H9 (cell line): ENCODE measurements at places on chromosomes 2 and 18.
A peak's percentile ranks its signal among the peaks of the same experiment; 100 is the strongest.

GRCh38 chr2:240733803-240734495, 42.3 kb downstream of the AQP12A start:
- no peak for DNase-seq

DNA sequence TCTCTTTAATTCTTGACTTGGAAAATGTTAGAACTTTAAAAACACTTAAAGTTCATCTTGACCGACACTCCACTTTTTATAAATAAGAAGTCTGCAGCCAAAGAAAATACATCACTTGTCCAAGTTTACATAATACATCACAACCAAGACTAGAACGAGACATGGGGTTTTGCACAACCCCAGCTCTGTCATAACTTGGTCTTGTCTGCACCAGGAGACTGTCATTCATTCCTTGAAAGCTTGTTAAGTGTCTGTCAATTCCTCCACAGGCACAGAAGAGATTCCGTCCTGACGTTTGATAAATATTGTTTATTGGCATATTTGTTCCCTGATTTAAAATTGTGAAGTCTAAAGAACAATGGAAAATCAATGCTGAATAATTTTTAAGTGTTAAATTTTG, 139.5 kb upstream of the SETBP1 start:
- DNase-seq: no peak

GRCh38 chr2:238724728-238725127, 123.2 kb upstream of the TWIST2 start:
- no peak for DNase-seq

DNA sequence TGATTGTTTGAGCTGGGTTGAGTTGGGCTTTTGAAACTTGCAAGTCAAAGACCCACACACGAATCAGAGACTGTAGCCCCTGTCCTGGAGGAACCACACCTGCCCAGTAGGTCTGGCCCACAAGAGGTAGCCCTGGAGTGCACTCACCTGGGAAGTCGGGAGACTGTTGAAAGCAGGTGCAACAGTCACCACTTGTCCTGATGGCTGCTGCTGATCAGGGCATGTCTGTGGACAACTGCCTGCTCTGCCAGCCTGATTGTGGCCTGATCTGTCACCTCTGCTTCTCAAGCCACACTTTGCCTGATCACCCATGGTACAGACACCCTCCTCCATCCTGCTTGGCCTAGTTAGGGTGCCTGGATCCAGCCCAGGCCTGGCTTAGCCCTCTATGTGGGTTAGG, 105.0 kb upstream of the HAAO start:
- no peak for DNase-seq

DNA sequence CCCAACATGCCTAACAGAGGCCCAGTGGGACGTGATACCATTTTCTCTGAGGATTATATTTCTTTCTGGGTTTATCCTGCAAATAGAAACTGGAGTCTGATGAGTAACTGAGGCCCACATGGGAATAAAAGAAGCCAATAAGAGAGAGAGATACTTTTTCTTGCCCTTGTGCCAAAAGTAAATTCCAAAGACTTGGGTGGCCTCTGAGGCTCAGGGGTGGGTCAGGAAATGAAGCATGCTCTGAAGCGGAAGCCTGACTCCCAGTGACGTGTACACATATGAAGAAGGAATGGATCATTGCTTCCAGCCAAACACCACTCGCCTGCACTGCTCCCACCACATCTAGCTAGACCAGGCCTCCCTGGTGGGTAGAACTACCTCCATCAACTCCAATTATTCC, 273.6 kb upstream of the NCKAP5 start:
- no peak for DNase-seq

DNA sequence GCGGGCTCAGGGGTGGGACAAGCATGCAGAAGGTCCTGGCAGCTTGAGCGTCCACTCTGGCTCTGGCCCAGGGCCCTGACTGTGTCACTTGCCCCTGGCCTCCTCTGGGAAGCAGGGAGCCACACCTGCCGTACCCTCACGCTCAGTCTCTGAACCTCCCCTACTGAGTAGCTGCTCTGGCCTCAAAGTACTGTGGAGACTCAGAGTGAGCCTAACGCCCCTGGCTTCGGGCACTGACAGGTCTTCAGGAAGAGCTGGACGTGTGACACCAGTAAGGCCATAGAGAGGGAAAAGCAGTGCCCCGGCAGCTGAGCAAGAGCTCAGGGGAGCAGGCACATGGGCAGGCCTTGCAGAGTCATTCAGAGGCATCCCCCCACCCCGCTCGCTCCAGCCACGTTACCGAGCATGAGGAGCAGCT, 73.3 kb downstream of the SFXN5 start:
- peak; percentile 24 for DNase-seq

DNA sequence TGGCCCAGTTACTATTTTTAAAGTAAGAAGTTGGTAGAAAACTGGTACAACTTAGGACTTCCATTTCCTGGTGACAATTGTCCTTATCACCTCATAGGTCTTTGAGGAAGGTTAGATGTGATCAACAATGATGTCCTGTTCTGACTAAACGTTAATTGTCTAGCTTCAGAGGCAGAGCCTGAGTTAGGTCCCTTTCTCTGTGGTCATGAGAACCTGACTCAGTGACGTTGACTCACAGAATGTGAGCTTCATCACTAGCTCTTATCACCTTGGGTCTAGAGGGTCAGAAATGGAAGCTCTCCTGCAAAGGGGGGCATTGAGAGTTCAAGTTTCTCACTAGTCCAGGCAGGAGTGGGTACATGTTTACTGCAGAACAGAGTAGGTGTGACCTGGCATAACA, 60.6 kb upstream of the ATP8B1 start:
- DNase-seq: no peak

DNA sequence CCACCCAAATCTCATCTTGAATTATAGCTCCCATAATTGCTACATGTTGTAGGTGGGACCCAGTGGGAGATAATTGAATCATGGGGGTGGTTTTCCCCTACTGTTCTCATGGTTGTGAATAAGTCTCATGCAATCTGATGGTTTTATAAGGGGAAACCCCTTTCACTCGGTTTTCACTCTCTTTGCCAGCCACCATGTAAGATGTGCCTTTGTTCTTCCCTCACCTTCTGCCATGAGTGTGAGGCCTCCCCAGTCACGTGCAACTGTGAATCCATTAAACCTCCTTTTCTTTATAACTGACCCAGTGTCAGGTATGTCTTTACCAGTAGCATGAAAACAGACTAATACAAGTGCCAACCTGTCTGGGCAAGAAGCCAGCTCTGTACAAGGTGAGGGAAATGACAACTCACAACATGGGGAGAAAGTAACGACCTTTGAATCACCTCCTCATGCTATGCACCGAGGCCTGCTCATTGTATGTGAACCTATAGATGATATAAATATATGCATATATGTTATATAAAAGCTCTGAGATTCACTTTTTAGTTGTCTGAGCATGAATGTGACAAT, 162.2 kb downstream of the ALPK2 start:
- no peak for DNase-seq

DNA sequence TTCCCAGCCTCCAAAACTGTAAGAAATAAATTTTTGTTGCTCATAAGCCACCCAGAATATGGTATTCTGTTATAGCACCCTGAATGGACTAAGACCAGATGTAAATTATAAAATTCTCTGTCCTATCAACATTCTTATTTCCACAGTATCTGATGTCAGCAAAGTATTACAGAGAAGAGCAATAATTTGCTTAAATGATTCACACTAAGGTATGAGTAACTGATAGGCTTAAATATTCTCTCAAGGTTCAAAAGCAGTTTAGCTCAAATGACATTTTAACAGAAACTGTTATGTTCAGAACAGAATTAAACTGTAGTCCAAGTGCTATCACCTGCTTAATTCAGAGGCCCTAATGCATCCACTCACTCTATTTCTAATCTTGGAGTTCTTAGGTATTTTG, 12.8 kb downstream of the SESTD1 start:
- DNase-seq: no peak

- DNase-seq: no peak
Observed at GRCh38 chr2:38474715-38475566, 97.9 kb upstream of the ATL2 start.

DNA sequence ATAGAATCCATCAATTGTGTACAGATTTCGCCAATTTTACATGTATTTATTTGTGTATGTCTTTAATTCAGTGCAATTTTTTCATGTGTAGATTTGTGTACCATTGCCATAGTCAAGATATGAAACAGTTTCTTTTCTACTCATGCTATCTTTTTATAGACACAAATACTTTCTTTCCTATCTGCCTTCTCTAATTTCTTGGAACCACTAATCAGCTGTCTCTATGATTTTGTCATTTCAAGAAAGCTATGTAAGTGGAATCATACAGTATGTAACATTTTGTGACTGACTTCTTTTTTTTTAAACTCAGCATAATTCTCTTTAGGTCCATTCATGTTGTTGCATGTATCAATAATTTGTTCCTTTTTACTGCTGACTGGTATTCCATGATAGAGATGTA, 33.3 kb downstream of the KIAA1328 start:
- DNase-seq: no peak

DNA sequence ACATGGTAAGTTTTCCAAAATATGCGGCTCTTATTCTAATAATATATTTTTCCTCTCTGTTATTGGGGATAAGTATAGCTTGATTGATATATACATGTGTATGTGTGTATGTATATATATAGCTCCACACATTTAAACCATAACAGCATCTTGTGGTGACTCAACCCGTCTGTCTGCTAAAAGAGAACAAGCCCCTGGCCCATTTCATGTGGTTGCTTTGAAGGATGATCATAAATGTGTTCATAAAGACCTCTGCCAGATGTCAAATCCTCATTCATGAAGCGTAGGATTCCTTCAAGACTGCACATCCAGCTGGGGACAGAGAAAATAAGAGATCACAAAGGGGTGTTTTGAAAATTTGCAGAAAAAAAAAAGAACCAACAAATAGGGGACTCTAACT, 79.3 kb downstream of the RHOB start:
- DNase-seq: no peak

DNA sequence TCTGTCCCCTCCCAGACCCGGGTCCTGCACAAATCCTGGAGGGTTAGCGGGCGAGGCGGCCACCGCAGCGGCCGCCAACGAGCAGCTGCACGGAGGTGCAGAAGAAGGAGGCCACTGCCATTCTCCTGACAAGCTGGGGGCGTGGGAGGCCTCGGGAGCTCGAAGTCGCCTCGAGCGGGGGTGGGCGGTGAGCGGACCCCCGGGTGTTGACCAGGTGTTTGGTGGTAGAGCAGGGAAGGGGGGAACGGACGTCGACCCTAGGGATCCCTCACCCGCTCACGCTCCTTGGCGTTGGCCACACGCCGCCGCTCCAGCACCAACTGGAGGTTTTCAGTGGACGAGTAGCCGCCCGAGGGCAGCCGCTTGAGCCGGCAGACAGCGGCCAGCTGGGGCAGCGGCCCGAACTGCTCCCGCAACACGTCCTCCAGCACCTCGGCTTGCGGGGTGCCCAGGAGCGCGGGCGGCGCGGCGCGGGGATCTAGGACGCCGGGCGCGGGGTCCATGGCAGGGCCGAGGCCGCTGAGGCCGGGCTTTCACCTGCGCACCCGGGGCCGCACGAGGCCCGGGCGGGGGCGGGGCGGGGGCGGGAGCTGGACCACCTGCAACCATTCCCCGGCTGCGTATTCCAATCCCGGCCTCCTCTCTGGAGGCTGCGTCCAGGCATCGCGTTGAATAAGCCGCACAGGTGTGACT, at the start of gene FIGLA:
Gene FIGLA (minus strand): TSS at position 508 of the 693 bp plus-strand sequence. CDS start 5 bp downstream, at position 503.
- DNase-seq: peak; percentile 76

- DNase-seq: no peak
Observed at GRCh38 chr2:218859556-218859987, at the start of gene WNT6. Gene WNT6 (plus strand): TSS chr2:218859805. CDS start chr2:218860038, 233 bp downstream.

GRCh38 chr2:56318147-56318546, 134.4 kb downstream of the CCDC85A start:
- DNase-seq: no peak

DNA sequence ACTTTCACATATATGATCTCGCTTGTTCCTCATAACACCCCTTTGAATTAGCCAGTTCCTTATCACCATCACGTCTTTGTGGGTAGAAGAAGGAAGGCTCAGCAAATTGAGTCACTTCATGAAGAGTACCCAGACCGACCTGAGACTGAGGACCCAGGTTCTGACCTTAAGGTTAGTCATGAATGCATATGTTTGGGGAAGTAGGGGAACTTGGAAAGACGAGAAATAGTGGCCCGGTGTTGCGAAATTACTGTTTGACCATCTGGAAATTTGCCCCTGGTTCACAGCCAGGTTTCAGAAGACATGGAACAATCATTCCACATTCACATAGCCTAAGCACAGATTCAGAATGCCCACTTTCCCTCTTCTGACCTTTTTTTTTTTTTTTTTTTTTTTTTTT, 59.8 kb downstream of the MEIS1 start:
- DNase-seq: no peak

- DNase-seq: no peak
Observed at GRCh38 chr2:38384338-38384737, 7.3 kb upstream of the ATL2 start.

GRCh38 chr2:154015233-154015632, 143.5 kb downstream of the GALNT13 start:
- no peak for DNase-seq

- no peak for DNase-seq
Observed at GRCh38 chr2:230681171-230681545, 31.5 kb upstream of the CAB39 start.

GRCh38 chr2:25159949-25160348, 8.4 kb downstream of the POMC start:
- DNase-seq: peak; percentile 77

DNA sequence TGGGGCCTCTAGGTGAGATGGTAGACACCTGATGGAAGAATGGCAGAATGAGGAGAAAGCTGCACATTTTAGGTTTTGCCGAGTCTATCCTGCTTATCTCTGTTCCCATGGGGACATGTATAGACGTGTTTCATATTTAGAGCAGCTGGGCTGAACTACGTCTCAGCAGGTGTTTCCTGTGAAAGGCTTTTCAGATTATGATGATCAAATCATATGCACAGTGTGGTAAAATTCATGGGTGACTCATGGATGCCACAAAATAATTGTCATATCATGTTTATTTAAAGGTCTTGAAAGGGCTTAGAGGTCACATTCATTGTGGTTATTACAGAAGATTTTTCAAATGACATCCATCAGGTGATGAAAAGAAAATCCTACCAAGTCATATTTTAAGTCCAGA, 90.5 kb downstream of the ICOS start:
- DNase-seq: no peak

GRCh38 chr2:230441227-230441897, 25.4 kb downstream of the SP100 start:
- DNase-seq: no peak

DNA sequence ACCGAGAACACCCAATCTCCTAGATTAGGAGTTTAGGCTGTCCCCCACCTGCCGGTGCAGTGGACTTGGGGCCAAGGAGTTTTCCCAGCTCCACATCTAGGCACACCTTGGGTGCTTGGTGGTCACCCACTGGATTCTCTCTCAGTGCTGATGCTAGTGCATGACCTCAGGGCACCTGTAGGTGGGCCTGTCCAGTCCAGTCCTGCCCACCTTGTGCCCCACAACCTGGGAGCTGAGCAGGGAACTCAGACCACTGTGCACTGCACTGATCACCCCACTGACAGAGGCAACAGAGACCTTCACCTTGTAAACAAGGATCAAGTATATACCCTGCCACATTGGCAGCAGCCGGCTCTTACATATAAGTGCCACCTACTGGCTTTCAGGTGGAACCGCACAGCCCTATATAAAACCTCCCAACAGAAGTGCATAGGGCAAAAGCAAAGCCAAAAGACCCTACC, 12.7 kb upstream of the CDH19 start:
- peak; percentile 59 for DNase-seq
